NCI-H82 (cell line): ENCODE measurements at places on chromosomes 4 and X.

DNA sequence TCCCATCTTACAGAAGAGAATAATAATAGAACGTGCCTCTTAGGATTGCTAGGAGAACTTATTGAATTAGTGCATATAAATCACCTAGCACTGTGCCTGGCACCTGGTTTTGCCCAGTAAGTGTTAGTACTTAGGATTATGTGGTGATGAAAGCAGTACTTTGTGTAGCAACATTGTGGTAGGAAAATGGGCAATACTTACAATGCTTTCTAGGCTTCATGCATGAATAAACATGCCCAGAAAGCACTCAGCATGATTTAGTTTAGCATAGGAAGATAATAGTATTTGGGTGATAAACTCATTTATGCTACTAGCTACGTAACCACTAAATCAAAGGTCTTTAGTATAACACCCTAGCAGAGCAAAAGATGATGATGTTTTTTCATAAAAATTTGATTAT lies 105.6 kb downstream of the NEUROG2 start:
- DNase-seq = no peak

GRCh38 chrX:44344687-44345086 lies 1.2 kb upstream of the EFHC2 start:
- DNase-seq = no peak

- DNase-seq = no peak
Observed at GRCh38 chr4:125368146-125368545, 53.4 kb downstream of the FAT4 start.

DNA sequence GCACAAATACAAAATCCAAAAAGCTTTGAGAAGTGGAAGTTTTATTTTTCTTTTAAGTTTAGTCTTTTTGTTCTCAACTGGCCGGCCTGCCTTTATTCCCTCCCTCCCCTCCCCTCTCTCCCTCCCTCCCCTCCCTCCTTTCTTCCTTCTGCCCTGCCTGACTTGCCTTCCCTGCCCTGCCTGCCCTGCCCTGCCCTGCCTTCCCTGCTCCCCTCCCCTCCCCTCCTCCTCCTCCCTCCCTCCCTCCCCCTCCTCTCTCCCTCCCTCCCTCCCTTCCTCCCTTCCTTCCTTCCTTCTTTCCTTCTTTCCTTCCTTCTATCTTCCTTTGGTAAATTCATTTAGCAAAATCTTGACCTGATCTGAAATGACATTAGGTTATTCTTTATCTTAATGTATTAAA lies 69.8 kb upstream of the LIMCH1 start:
- DNase-seq = no peak

DNA sequence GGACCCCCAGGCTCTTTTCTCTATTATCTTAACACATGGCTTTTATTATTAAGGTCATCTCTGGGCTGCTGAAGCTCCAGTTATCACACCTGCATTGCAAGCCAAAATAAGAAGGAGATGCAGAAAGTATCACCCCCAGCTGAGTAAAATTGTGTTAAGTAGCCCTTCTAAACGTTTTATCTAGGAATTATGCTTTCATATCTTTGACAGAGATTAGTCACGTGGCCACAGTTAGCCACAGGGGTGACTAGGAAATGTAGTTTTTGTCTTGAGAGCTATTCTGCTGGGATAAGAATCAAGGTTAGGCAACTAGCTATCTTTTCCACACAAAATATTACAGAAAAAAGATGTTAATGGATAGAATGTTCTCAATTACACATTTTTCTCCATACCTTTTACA lies 102.1 kb downstream of the ANXA3 start:
- peak; percentile 47 for DNase-seq

DNA sequence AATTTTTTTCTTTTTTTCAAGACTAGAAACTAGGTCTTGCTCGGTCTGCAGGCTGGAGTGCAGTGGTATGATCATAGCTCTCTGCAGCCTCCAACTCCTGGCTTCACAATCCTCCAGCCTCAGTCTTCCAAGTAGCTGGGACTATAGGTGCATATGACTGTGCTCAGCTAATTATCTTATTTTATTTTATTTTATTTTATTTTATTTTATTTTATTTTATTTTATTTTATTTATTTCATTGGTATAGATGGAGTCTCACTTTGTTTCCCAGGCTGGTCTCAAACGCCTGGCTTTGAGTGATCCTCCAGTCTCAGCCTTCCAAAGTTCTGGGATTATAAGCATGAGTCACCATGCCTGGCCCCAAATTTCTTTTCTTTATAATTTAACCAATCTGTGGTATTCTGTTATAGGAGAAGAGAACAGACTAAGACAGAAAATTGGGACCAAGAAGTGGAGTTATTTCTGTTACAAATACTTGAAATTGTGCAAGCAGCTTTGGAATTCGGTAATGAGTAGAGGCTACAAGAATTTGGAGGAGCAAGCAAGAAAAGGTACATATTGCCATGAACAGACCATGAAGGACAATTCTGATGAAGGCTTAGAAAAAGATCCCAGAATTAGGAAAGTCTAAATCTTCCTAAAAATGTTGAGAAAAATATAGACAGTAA lies 4.0 kb upstream of the PRDM5 start:
- DNase-seq = no peak

GRCh38 chrX:45806410-45807121 lies 605.9 kb upstream of the DIPK2B start:
- peak; percentile 2 for DNase-seq

DNA sequence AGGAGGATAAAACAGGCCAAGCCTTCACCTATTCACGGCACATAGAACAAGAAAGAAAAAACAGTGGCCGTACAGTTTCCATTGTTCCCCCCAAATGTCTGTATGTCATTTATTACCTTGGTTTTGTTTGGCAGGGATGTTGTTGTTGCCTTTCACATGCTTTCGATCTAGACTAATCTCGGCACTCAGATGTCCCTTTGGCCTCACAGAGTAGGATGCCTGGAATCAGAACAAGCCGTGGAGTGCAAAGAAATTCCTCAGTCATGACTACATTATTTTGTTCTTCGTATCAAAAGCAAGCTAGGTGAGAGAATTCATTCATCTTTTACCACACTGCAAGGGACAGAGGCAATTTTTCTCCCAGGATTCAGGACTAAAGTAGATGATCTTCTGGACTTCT lies 106.9 kb downstream of the SMIM20 start:
- no peak for DNase-seq

GRCh38 chr4:184848510-184848909 lies 22.7 kb upstream of the ACSL1 start:
- no peak for DNase-seq

DNA sequence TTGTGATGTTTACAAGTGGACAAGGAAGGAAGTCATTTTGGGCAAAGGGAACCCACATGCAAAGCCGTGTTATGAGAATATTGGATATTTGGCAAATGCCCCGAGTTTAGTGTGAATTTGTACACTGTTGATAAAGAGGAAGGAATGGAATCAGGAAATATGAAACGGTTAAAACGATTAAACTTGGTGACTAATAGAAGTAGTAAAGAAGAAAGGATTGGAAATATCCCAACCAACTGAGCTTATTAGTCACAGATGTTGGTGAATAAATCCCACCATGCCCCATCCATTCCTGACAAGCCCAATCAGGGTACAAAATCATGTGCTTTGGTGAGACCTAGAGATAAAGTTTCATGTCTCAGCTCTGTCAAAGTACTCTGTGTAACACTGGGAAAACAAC lies 22.0 kb downstream of the ARHGAP24 start:
- no peak for DNase-seq

- no peak for DNase-seq
Observed at GRCh38 chrX:154132366-154132765, 11.7 kb upstream of the OPN1LW start.

- DNase-seq = no peak
Observed at GRCh38 chr4:148017801-148018200, 285.9 kb downstream of the ARHGAP10 start.

DNA sequence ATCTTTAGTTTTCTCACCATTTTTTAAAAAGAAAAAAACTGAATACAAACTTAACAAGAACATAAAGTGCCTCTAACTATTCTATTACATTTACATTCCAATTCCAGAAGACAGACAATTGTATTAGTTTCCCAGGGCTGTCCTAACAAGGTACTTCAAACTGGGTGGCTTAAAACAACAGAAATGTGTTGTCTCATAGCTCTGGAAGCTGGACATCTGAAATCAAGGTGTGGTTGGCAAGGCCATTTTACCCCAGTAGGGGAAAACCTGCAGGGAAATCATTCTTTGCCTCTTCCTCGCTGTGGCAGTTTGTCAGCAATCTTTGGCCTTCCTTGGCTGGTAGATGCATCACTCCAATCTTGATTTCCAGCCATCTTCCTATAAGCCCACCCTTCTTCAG lies 37.5 kb upstream of the TMEM33 start:
- DNase-seq = no peak

DNA sequence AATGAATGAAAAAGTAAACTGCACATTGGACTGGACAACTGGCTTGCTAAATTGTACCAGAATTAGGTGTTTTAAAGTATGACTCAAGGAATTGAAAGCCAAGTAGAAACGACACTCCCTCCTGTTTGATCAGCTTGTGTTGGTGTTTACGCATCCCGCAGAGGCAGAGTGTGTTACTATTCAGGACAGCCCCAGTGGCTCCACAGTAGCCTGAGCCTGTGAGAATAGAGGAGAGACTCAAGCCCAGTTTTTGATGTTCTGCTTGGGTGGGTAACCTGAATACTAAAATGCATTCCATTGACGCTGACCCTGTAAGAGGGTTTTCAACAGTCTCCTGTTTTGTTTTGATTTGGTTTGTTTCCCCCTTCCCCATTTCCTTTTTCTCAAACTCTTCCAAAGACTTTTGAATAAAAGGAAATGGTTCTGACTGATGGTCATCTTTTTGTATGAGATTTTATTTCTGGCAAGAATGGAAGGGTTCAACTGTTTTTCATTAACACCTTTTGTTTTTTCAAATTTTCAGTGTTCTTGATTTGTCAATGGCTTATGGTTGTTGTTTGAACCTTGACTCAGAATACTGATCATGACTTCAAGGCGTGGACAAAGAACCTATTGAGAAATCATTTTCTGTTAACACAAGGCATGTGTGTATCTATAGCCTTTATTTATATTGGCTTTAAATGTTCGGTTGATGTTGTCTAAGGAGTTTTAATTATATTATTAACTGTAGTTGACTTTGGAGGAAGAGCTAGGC lies 10.2 kb downstream of the ADGRL3 start:
- DNase-seq = no peak

DNA sequence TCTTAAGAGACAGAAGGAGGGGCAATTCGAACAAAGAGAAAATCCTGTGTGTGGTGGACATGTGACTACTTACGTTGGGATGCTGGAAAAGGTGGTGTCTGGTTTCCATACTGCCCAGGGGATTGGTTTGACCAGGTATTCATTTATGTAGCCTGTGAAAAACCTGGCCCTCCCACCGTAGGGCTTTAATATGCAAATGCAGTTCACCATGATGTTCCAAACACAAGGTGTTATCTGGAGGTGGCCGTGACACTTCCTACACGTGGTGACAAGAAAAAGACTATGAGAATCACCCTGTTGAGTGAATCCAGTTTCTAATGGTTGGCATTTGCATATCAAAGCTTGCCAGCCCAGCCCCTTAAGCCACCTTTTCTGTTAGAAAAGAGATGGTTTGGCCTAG lies 27.9 kb downstream of the UGT2B4 start:
- DNase-seq = no peak

GRCh38 chr4:144646523-144647094 lies 653 bp downstream of the HHIP start:
- peak; percentile 64 for DNase-seq

DNA sequence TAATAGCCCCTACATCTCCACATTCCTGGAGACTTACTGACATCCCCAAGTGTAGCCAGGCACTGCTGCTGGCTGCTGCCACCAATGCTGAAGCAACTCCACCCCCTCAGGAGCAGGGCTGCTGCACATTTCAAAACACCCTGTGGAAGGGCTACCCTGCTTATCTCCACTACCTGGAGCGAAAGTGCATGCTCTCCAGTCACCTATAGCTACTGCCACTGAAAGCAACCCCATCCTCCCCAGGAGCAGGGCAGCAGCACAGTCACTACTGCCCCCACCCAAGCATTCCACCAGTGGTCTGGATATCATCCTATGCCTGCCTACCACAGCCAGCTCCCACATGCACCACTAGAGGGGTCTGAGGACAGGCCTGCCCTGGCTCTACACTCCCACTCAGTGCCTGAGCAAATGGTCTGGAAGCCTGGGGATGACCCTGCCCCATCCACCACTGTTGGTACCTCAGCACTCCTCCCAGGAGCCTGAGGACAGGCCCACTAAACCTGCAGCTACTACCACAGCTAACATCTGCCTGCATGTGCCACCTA lies 55.3 kb downstream of the MANBA start:
- no peak for DNase-seq

DNA sequence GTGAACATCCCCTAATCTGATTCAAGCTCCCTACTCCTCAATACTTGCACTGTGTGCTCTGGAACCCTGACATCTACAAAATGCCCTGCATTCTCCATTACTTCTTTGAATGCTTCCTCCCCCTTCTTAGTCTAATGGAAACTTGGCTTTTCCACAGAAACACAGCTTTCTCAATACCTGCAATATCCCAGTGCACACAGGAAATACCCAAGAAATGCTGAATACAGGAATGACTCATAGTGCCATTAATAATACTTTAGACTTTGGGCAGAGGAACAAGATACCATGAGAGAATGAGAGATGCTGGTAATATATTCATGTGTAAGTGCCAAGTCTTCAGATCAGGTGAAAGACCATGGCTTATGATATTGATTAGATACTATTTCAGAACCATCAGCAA lies 5.6 kb downstream of the QRFPR start:
- DNase-seq = no peak

DNA sequence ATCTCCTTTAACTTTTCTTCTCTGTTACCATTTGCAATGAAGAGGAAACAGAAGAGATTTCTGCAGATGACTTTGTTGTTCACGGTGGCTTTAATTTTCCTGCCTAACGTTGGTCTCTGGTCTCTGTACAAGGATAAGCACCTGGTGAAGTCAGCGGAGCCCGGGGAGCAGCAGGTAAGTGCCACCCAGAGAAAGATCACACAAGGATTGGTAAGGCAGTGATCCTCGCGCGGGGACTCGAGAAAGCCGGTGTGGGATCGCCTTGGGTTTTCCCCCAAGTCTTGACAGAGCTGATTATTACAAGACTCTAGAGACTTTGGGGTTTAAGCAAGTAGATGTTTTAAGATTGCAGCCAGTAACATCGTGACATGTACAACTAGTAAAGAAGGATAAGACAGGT lies 1.3 kb downstream of the GALNTL6 start:
- no peak for DNase-seq

DNA sequence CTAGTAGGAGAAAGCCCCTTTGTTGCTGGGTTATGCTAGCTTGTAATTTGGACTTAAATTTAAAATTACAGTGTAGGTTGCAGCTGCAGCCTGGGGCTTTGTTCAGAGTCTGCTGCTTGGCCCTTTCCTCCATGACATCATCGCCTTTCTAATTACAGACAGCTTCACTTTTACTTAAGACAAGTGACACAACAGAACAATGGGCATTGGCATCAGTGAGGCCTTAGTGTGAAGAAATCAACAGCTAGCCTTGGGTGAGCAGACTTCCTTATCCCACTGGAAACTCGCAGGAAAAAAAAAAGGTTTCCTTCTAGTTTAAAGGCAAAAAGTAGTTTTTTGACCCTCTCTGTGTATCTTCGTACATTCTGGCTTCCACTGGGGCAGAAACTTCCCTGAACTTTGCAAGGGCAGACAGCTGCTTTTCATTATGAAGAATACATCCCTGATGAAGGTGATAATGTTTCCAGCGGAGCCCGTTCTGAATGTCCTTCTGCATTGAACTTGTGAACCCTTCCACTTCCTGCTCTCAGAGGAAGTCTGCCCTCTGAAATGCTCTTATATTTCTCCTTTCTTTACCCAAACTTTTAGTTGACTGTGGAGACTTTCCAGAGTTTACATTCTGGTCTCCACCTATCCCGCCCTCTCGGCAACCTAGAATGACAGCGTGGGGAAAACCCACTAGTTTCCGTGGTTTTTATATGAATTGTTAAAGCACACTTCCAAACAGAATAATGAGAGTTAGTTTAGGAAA lies 123.2 kb upstream of the FAM9C start:
- DNase-seq = no peak

- DNase-seq = no peak
Observed at GRCh38 chrX:106752101-106752678, 25.7 kb downstream of the RNF128 start.
